ENCODE measurements at places on chromosomes 16 and 17. TPM values are rescaled to one million over a fixed set of nuclear protein-coding genes. Genes with fewer than 3 reads are reported as not detected.

Gene GCGR
- not detected for total RNA-seq

Gene DHRS7C
- not detected for total RNA-seq

Gene RAB26
- total RNA-seq: not detected

Gene FSCN2
- total RNA-seq: 0.68 TPM

Gene PPM1E
- total RNA-seq: not detected

Gene SNX20
- total RNA-seq: 54.5 TPM

Gene HID1
- total RNA-seq: 0.64 TPM

GRCh38 chr16:84548971-84549844 is 44.7 kb upstream of the MEAK7 start:
- peak overlapping the region; percentile 65 for H3K4me3 ChIP-seq
- no peaks in the 10 kb centered on the region for H3K36me3 ChIP-seq
- DNase-seq: peak; percentile 64

- no peak overlapping the region for H3K4me3 ChIP-seq
- DNase-seq: no peak
- H3K27me3 ChIP-seq: no peaks in the 10 kb centered on the region
- no peaks in the 10 kb centered on the region for H3K36me3 ChIP-seq
Observed at GRCh38 chr17:77356109-77356689, 215.4 kb downstream of the SEC14L1 start.

DNA sequence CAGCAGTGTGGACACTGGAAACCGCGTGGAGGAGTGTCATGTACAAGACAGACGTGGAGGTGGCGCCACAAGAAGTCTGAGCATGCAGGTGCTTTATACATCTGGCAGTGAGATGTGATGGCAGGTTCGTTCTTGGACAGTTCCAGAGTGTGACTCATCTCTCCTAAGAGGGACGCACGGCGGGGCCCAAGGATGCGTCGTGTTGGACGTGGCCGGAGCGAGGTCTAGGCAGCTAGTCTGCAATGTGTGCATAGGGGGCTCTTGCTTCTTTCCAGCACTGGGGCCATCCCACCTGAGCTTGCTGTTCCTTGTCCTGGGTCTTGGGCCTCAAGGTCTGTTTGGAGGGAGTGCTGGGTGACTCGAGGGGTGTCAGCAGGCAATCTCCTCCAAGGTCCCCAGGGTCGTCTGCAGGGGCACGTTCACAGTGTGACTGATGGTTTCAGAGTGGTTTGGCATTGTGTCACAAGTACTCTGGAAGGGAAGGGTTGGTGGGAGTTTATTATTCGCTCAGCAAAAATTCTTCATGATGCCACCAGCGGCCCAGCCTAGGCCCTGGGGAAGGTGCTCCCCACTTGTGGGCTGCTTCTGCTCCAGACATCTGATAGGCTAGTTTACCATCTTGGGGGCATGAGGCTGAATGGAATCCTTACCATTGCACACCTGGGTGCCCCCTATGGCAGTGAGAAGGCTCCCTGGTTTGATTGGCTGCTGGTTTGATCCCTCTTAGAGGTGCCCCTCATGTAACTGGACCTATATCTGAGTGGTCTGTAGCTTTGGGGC is 22.1 kb downstream of the SPACA3 start:
- no peak overlapping the region for H3K4me3 ChIP-seq
- no peaks in the 10 kb centered on the region for H3K27me3 ChIP-seq
- no peaks in the 10 kb centered on the region for H3K4me1 ChIP-seq

DNA sequence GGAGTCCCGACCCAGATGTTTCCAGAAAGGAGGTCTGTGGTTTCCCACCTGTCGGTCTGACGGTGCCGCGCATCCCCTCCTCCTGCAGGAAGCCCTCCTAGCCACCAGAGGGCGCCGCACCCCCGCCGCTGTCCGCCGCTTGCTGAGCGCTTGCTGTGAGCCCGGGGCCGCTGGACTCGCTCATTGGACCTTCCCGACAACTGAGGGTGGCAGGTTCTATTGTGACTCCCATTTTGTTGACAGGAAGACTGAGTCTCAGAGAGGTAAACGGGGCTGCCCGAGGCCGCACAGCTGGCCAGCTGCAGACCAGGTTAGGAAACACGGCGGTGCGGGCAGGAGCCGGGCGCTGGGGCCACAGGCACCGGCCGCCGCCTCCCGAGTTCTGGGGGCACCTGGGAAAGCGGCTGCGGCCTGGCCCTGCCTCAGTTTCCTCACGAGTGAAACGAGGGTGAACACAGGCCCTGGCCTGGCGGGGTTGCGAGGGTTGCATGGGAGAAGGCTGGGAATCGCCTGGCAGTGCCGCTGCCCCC is 191.1 kb upstream of the CIBAR2 start:
- no peaks in the 10 kb centered on the region for H3K4me1 ChIP-seq
- peak overlapping the region; percentile 13 for H3K4me3 ChIP-seq
- H3K36me3 ChIP-seq: no peaks in the 10 kb centered on the region
- DNase-seq: peak; percentile 71
- no peaks in the 10 kb centered on the region for H3K27me3 ChIP-seq

GRCh38 chr17:1997289-1997926 is 27.7 kb downstream of the RTN4RL1 start:
- H3K36me3 ChIP-seq: no peaks in the 10 kb centered on the region
- no peaks in the 10 kb centered on the region for H3K27me3 ChIP-seq
- H3K27ac ChIP-seq: no peak overlapping the region
- H3K4me1 ChIP-seq: no peaks in the 10 kb centered on the region

Data from naive thymus-derived CD4-positive, alpha-beta T cell (primary cell).